ENCODE measurements at places on chromosomes 3 and 15.

GRCh38 chr15:62164014-62164395 lies 1.1 kb downstream of the C2CD4B start:
- DNase-seq, result no peak

DNA sequence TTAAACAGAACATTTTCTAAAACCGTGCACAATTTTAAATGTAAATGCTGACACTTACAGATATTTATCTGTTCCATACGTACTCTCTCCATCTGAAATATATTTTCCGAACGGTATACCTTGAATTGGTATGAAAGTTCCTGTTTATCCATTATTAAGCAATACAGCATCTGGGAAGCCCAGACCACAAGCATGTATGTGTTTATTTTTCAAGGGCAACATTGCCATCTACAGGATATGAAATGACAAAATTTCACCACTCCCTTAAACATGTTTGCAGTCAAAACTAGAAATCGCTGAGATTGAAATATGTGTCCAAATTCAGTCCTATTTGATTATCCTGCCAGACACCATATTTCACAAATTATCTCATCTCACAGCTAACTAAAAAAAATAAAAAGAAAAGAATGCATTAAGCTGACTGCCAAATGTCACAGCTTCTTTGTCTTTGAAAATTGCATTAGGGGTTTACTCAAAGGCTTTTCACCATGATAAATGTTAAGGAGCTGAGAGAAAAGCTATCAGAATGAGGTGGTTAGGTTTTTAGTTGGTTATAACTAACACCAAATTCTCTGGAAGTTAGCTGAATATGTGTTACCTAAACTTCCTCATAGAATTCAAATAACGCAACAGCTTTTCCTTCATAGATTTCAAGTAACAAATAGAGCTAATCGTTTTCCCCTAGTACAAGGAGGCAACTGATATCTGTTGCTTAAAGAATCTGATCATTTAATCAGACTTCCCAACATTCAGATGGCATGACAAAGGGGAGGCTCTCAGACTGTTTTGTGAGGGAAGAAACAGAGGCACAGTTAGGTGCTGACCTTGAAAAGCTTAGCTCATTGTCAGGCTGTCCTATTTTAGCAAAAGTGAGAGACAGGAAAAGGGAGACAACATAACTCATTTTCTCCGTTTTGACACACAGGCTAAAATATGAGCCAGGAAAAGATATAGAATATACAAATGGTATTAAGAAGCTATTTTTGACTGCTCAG lies 533.1 kb downstream of the TBL1XR1 start:
- no peak for DNase-seq

DNA sequence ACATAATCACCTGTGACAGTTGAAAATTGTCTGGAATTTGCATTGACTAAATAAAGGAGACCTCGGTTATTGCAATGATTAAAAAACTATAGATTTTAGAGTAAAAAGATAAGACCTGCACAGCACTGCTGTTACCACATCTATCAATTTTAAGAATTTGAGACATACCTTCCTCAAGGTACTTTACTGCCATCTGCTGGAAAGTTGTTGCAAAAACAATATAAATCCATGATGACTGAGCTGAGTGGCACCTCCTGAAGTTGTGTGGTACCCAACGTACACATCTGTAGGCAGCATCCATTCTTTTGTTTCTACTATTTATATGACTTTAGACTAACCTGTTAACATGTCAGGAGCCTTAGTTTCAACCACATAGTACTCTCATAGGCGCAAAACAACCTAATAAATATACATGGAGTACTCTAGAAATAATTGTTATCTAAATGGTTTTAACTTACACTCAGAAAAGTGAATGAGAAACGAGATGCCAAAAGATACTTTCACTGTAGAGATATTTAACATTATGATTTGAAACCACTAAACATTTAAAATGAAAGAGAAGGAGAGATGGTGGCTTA lies 106.7 kb downstream of the GHSR start:
- DNase-seq, result no peak

GRCh38 chr3:47503033-47503432 lies 10.5 kb downstream of the ELP6 start:
- no peak for DNase-seq

DNA sequence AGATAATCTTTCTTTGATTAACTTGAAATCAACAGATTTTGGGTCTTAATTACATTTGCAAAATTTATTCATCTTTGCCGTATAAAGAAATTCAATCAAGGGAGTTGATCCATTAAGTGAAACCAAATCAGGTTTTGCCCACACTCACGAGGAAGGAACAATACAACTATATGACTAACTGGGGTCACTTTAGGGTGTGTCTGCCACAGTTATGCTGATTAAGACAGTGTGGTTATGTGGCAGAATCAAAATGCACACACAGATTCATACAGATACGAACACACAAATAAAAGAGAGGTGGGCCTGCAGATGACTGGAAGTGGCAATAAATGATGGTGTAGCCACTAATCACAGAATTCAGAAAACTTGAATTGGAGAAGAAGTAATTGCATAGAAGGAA lies 543.5 kb downstream of the GABRG3 start:
- no peak for DNase-seq

Data from T-helper 17 cell (primary cell).